Frontal cortex (tissue), 4 donors: ENCODE measurements at places on chromosomes 11 and 22. TPM values are rescaled to one million over a fixed set of nuclear protein-coding genes. Genes with fewer than 3 reads are reported as not detected.

C1QTNF5 gene
- total RNA-seq: 2.4 TPM

UCP2 gene
- total RNA-seq: 1.6 TPM

ANO1 gene
- 0.41 TPM for total RNA-seq

GRCh38 chr11:124402326-124402922 is 3.6 kb upstream of the OR8B3 start:
- DNase-seq: peak; percentile 39

DNA sequence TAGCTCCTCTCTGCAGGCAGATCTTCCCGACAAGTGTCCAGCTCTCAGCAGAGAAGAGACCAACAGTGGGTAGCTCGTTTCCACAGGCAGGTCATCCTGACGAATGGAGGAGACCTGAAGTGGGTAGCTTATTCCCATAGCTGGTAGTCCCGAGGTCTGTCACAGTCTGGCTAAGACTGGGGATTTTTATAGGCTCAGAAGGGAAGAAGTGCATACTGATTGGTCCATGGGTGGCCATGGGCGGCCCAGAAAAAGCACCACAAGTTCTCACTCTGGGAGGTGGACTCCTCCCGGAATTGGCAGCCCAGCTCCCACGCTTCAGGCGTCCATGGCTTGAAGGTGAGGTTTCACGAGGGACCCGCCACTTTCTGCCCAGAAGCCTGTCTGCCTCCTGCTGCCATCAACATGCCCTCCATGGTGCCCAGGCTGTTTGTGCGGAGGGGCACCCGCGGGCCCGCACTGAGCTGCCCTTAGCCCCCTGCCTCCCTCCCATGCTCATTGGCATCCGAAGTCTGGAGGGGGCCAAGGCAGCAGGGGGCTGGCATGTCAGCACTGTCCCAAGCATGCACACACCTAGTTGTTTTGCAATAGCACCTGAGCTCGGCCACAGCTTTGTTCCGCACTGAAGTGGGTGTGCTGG is 9.9 kb upstream of the MAP6 start:
- no peak for DNase-seq

GAS2 gene
- 8.6 TPM for total RNA-seq

- DNase-seq: no peak
Measured at GRCh38 chr11:110716361-110716760, 4.1 kb upstream of the ARHGAP20 start.

- DNase-seq: no peak
Measured at GRCh38 chr11:108961095-108961494, 296.2 kb downstream of the DDX10 start.

EIF3F gene
- total RNA-seq: 159 TPM
